Activated CD4-positive, alpha-beta T cell treated with anti-CD3 and anti-CD28 coated beads, Interleukin-2, amount 50 U/mL, for 4 hours (primary cell): ENCODE measurements at places on chromosomes 1 and 21.

GRCh38 chr21:15531986-15532385, 197.8 kb upstream of the USP25 start:
- no peak for DNase-seq

GRCh38 chr21:14736162-14736561, 190.0 kb upstream of the SAMSN1 start:
- DNase-seq, result no peak

DNA sequence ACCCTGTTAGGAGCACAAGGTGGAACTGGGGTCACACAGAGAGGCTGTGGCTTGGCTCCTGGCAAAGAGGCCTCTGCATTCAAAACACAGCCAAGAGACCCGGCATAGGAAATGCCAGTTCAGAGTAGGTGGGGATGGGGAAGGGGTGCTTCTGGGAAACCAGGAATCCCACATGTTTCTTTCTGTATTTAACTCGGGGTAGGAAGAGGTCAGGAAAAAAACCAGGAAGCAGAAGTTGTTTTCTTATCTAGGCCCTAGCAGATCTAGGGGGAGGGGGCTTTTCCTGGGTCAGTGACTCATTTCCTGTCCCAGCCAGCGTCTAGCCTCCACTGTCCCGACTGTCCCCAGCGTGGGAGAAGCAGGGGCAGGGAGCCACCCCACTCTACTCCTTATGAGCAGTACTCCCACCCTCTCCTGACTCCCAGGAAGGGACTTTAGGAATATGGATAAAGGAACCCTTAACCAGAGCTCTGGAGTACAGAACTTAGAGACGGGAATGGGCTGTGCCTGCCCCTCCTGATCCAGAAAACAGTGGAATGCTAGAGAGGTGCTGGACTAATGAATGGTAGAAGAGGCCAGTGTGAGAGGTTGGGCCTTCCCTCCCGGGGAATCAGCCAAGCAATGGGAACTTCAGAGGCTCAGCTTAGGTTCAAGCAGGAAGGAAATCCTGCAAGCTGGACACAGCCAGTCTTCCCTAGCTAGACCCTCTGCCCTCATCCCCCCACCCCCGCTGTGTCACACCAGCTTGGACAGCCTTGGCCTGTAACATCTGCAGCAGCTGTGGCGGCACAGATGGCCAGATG, 5.7 kb downstream of the FHL3 start:
- no peak for DNase-seq

GRCh38 chr1:95013950-95014574, 58.7 kb downstream of the ALG14 start:
- DNase-seq, result no peak

DNA sequence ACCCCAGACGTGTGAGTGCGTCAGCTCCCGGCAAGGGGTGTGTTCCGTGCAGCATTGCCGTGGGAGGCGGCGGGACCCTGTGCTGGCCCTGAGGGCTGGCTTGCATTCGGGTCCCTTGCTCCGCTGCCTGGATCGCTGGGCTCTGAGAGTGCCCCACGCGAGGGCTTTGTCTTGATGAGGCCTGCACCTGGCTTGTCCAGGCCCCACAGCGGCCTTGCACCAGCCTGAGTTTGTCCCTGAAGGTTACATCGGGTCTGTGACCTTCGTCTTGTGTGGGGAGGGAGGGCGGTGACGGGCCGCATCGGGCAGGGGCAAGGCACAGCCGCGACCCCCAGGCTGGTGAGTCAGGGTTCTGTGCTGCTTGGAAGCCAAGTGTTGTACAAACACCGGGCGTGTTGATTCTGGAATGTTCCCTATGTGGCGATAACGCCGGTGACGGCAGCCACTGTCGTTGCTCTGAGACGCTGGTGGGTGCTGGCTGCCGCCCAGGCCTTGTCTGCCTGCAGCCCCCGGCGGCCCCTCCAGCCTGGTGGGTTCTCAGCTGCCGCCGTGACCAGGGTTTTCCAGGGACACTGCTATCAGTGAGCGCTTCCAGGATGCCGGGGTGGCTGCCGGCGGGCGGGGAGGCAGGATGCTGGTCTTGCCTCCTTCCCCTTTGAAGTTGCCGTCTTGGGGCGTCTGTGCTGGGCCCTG, 42.9 kb downstream of the SLX9 start:
- DNase-seq, result no peak

- DNase-seq, result no peak
Measured at GRCh38 chr1:6126028-6126427, 54.1 kb downstream of the CHD5 start.

GRCh38 chr1:198892065-198892464, 253.2 kb downstream of the PTPRC start:
- DNase-seq, result no peak

GRCh38 chr1:1758692-1759455, 19.4 kb downstream of the NADK start:
- DNase-seq, result no peak

DNA sequence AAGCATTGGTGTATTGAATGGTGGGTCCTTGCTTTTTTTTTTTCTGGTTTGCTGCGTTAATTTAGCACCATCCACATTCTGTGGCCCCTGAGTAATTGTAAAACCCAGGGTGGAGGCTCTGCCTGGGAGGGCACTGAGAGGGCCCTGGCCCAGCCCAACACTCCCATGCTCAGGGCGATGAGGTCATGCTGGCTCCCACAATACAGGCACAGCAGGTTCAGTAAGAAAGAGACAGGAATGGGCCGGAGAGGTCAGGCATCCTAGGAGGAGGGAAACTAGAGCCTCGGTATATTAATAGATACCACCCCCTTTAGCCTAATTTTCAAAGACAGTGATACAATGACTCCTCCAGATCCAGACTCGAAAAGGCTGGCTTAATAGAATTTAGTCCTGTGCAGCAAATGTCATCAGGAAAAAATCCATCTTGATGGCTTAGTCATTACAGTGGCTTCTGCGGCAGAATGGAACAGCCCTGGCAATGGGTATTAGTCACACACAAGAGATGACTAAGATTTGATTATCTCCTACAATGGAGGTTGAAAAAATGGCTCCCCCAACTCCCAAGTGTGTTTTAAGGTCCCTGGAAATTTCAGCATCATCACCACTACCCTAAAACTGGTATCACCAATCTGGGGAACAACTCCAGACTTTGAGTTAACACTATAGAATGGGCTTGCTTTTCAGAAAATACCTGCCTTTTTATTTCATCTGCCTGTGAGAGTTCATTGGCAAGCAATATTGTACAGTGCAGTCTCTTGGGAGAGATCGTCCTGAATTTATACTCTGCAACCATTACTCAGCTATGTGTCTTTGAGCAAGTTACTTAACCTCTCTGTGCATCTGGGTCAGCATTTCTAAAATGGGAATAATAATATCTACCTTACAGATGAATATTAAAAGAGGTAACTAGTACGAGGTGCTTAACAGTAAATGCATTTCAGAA, 43.9 kb upstream of the LYST start:
- DNase-seq, result peak; percentile 14

DNA sequence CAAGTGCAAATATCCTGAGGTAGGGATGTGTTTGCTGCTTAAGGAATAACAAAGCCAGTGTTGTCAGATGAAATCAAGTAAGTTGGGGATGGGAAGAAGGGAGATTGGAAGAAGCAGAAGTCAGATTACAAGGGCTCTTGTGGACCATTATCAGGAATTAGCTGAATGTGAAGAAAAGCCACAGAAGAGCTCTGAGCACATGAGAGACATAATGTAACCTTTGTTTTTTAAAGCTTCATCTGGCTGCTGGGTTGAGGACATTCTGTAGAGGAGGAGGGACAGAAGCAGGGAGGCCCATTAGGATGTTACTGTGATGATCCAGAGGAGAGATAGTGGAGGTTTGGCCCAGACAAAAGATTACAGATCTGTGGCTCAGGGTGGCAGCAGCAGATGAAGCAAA, 111.7 kb downstream of the DUSP10 start:
- no peak for DNase-seq

GRCh38 chr1:46485564-46486431, 3.8 kb upstream of the DMBX1 start:
- DNase-seq, result no peak

DNA sequence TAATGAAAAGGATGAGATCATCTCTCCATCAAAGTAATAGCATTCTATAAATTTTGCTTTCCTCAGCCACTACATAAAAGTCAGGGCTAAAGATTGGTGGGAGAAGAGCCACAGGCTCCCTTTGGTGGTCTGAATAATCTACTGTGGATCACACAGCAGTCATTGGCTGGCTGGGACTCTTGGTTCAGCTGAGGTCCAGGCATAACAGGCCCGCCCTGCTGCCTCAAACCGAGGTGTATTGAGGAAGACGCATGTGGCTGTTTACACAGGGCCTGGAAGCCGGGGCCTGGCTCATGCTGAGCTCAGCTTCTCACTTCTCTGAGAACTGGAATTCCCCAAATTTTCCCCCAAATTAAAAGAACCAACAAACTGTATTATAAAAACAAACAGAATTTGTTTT, 139.2 kb downstream of the PTPRC start:
- no peak for DNase-seq

DNA sequence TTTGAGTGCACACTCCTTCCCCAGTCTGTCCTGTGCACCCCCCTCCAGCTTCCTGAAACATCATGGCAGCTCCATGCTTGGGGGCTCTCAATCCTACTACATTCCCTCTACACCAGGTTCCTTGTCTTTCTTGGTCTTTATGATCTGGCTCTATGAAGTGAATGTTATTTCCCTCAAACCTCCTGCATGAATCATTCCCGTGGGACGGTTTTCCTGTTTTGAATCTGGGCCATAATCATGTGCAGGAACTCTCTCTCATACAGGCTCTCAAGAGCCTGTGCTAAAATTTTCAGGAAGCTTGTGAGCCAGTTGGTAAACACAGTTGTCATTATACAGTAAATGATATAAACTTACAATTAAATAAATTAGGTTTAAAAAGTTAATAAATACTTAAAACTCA, 89.8 kb upstream of the KCNE2 start:
- DNase-seq, result no peak

GRCh38 chr1:46219551-46220520, 16.7 kb downstream of the LURAP1 start:
- DNase-seq, result no peak

DNA sequence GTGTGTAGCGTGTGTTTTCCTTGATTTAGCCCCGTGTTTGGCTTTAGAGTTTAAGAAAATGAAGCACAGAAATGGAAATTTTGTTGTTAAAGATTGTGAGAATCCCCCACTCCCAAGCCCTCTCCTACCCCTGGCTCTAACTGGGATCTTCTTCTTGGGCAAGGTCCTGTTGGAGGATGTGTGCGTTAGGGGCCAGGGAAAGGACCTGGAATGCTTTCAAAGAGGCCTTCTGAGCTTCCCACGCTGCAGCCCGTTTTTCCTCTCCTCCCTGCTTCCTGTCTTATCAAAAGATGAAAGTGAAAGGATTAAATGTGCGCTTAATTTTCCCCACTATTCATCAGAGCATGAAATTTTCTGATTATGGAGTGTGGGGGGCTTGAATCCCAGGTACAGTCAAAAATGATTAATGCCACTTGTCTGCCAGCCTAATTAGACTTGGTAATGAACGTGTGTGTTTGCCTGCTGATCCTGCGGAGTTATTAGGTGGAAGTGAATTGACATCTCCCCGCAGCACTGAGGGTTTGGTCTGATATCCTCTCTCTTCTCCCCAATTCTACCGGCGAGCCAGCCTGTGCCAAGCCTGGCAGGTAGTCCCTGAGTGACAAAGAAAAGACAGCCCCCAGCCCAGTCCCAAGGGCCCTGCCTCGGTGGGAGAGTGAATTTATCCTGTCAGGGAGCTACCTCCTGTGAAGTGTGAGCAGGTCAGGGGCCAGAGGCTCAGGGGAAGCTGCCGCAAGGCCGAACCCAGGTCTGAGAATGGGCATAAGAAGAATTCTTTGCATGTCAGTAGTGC, 4.9 kb downstream of the RASSF5 start:
- no peak for DNase-seq

GRCh38 chr1:16117369-16117768, 38.5 kb downstream of the EPHA2 start:
- DNase-seq, result no peak

DNA sequence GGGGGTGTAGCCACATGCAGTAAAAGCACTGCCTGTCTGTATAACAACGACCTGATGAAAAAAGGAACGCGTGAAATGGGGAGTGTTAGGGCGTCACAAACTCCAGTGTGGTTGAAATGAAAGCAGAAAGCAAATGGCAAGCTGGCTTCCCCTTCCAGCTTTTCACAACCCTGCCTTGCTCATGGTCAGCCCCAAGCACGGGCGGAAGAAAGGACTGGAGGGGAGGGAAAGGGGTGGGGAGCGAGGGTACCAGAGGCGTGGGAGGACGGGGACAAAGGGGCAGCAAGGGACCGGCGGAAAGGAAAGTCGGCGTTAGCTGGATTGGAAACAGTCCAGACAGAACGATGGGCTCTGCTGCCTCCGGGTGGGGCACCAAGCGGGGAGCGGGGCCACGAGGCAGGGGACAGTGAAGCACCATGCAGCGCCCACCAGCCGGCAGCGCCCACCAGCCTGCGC, 9.6 kb downstream of the VPS26C start:
- DNase-seq, result no peak

- no peak for DNase-seq
Measured at GRCh38 chr1:8476006-8476405, 158.1 kb downstream of the SLC45A1 start.

- DNase-seq, result no peak
Measured at GRCh38 chr1:92698932-92699331, 86.0 kb downstream of the EVI5 start.

DNA sequence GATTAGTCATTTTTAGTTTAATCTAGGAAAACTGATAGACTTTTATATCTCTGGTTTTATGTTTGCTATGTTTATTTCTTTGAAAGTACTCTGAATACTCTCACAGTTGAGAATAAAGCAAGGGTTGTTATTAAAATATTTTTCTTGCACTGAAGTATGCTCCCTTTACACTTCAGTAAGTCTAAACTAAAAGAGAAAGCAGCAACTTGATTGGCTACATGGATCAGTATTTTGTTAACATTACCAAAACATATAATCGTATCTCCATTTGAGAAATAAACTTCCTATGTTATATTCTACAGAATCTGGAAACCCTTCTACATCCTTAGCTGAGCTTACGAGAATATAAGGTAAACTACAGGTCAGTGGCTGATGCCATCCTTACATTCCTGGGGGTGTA, 149.5 kb upstream of the HP1BP3 start:
- DNase-seq, result no peak

DNA sequence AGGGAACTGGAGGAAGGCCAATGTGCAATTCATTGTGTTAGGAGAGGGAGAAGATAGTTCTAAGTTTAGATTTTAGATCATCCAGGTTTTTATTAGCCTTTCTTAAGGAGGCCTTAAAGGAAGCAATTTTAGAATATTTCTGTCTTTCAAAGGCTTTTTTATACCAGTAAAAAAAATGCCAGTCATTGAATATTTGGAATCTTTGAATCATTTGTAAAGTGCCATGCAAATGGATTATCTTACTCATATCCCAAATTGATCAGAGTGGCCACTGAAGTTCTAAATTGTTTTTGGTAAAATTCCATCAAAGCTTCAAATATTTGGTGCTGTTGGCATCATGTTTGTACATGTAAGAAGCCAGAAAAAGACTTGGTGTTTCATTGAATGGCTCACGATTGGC, 244.8 kb downstream of the RPS6KC1 start:
- DNase-seq, result no peak

DNA sequence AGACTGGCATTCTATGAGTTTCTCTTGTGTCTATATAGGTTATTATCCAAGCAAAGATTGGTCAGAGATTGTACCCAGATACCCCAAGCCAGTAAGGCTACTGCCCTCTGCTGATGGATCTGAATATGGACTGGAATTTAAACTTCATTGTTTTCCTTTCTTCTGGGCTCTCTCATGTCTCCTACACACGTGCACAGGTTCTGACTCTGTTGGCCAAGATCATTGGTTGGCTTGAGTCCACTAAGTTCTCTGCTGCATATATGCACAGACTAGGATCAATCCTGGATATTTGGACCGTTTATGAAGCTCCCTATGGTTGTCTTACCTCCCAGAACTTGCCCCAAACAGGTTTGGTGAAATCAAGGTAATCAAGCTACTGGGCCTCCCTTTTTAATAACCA, 69.7 kb downstream of the CC2D1B start:
- DNase-seq, result no peak
